ENCODE measurements at places on chromosomes 2 and 18.

DNA sequence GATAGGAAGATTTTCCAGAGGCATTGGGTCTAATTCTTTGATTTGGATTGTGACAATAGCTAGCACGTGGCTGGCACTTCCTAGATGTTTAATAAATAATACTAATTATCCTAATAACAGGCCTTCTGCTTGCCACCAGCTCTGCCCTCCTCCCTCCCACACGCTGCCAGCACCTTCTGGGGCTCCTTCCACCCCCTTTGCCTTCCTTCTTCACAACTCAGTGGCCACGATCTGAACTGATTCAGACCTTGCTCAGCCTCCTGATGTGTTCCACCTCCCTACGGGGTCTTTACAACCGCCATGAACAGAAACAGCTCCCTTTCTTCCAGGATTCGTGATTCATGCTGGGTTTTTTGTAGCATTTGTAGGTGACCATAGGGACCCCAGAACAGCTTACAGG is 310.3 kb upstream of the HS6ST1 start:
- peak; percentile 1 for DNase-seq

GRCh38 chr2:207528980-207529329 is 807 bp upstream of the CREB1 start:
- peak; percentile 59 for DNase-seq

GRCh38 chr2:29561181-29561580 is 360.2 kb downstream of the ALK start:
- DNase-seq, result no peak

- no peak for DNase-seq
These were observed 182.6 kb downstream of the ZNF804A start for GRCh38 chr2:184780944-184781343.

GRCh38 chr2:213121690-213122089 is 29.7 kb downstream of the IKZF2 start:
- no peak for DNase-seq

DNA sequence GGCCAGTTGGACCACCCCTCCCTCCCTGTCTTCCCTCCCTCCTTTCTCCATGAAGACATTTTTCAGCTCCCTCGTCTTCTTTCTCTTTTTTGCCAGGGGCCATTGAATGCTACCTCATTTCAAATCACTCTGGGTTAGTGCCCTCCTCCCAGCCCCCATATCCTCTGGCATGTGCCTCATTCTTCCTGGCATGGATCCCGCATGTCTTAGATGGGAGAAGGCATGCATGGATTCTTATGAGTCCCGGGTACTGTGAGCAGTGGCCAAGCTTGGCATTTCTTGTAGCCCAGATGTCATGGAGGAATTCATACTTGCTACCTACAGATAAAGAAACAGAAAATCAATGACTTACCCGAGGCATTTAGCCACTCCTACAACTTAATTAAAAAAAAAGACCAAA is 9.0 kb upstream of the HAAO start:
- no peak for DNase-seq

GRCh38 chr2:21361957-21362486 is 238.3 kb downstream of the TDRD15 start:
- DNase-seq, result no peak

- no peak for DNase-seq
These were observed 791.4 kb upstream of the FANCL start for GRCh38 chr2:59032499-59032898.

DNA sequence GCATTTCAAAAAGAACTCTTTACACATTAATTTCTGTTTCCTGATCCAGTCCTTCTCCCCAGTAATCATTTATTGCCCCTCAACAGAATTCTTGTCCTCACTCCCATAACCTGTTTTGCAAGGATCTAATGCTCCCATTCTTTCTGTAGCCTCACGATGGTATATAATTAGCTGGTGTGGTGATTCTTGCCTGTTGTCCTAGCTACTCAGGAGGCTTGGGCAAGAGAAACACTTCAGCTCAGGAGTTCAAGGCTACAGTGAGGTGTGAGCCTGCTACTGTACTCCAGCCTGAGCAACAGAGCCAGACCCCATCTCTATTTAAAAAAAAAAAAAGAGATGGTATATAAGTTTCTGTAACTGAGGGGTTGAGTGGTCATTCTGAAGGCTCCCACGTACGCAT is 7.7 kb upstream of the TRAPPC8 start:
- DNase-seq, result no peak

DNA sequence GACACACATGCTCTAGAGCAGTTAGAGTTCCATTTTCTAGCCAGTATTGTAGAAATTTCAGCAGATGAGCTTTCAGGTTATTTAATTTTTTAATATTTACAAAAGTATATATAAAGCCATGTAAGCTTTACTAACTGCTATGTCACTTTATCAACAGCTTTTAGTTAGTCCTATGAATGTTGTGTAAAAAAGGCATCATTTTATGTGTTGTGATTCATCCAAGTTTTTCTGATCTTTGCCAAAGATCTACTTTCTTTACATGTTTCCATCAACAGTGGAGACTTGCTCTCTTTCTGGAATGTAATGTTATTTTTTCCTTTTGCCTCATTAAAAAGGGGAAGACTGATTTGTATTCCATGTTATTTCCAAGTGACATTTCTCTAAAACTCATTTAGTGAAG is 125.2 kb upstream of the TFPI start:
- DNase-seq, result no peak

DNA sequence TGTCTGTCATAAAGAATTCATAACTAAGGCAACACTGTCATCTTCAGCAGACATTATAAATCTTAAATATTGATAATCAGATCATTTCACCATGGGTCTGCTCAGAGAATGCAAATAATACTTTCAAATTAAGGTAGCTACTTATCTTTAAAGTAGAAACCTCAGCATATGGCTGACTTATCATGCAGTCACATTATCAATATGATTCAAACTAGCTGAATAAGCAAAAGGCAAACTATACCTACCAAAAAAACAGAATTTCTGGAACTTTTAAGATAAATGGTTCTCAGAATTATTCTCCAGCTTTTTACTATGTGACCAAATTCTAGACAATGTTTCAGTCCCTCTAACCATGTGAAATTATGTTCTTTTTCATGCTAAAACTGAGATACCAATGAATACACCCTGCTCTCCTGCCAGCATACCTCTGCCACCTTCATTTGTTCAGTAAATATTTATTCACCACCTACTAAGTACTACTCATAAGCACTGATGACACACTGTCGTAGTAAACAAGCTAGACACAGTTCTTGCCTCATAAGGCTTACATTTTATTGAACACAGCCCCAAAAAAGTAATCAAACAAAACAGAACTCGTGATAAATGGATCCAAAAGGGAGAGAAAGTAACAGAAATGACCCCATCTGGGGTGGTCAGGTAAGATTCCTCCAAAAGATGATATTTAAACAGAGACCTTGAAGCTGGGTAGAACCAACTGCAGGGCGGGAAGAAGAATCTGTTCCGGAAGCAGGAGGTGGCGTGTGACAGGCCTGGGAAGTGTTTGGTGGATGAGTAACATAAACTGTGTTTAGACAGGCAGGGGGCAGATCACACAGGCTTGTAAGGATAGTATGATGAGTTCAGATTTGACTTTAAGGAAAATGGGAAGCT is 17.7 kb downstream of the SPIRE1 start:
- DNase-seq, result no peak

- DNase-seq, result no peak
These were observed 6.8 kb upstream of the TAF1B start for GRCh38 chr2:9836517-9836916.

GRCh38 chr2:227461811-227462461 is 10.0 kb upstream of the AGFG1 start:
- no peak for DNase-seq

DNA sequence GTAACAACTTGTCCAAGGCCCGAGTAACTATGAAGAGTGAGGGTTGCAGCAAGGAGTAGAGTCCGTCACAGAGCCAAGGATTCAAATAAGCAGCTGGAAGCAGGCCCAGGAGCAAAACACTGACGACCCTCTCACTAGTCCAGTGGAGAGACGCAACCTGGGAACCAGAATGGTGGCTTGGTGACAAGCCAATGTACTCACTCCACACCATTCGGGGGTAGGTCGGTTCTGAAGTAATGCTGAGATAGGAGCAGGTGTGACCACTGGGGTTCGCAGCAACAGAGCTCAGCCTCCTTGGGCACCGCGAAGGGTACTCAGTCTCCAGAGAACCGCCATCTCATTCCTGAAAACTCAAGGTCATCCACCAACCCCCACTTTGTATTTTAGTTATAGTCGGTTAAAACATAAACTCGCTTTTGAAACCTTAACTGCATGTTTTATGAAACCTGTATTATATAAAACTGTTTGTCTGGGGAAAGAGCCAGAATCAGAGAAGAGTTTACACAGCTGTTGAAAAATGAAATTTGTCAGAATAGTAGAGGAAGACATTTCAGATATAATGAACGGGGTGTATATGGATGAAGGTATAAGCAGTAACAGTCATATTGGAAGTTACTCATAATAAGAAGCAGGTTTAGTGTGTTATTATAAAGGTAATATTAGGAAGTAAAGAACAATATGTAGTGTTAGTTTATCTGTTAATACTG is 8.6 kb downstream of the ANKRD62 start:
- no peak for DNase-seq

DNA sequence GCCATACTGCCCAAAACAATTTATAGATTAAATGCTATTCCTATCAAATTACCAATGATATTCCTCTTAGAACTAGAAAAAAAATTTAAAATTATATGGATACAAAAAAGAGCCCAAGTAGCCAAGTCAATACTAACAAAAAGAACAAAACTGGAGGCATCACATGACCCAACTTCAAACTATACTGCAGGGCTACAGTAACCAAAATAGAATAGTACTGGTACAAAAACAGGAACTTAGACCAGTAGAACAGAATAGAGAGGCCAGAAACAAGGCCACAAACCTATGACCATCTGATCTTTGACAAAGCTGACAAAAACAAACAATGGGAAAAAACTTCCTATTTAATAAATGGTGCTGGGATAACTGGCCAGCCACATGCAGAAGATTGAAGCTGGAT is 86.1 kb upstream of the KYNU start:
- DNase-seq, result no peak
